ENCODE measurements at places on chromosomes 3 and 15. TPM values are rescaled to one million over a fixed set of nuclear protein-coding genes. Genes with fewer than 3 reads are reported as not detected.

Gene RASA2
- 9.8 TPM for polyA plus RNA-seq

Gene SEMA5B
- 22.3 TPM for polyA plus RNA-seq

Gene CERS3
- polyA plus RNA-seq = 1.5 TPM

Gene GMPS
- polyA plus RNA-seq = 41.3 TPM

Gene C3orf49
- polyA plus RNA-seq = 0.22 TPM

Gene GPR149
- 0.10 TPM for polyA plus RNA-seq

Gene CHRM5
- polyA plus RNA-seq = not detected

Gene GOLGA6L4
- polyA plus RNA-seq = 8.3 TPM

Gene IL20RB
- polyA plus RNA-seq = 1.3 TPM

Gene NOX5
- 0.24 TPM for polyA plus RNA-seq

Gene CSPG4
- 108 TPM for polyA plus RNA-seq

Gene ECE2
- not detected for polyA plus RNA-seq

Gene CFAP100
- 0.94 TPM for polyA plus RNA-seq

Gene LEKR1
- 0.61 TPM for polyA plus RNA-seq

Gene HDC
- polyA plus RNA-seq = 1.2 TPM

Gene GOLGA8K
- 1.9 TPM for polyA plus RNA-seq

Gene CSTA
- polyA plus RNA-seq = 0.25 TPM

Gene GRM7
- polyA plus RNA-seq = not detected

DNA sequence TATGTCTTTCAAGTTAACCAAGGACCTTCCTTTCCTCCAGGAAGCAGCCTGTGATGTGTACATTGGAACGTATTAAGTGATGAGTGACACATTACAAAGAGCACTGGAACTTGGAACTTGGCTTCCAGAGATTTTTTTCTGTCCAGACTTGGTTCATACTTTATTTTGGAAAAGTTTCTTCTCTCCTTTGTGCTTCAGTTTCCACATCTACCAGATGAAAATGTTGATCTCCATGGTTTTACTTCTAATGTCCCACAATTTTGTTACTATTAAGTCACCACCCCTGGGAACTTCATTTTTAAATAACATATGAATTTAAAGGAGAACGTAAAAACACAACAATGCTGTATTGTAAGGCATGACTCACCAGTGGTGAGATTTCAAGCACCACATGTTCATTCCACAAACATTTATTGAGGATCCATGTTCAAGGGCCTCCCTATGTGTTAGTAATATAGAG, 290.7 kb upstream of the LMCD1 start:
- no peak for DNase-seq

DNA sequence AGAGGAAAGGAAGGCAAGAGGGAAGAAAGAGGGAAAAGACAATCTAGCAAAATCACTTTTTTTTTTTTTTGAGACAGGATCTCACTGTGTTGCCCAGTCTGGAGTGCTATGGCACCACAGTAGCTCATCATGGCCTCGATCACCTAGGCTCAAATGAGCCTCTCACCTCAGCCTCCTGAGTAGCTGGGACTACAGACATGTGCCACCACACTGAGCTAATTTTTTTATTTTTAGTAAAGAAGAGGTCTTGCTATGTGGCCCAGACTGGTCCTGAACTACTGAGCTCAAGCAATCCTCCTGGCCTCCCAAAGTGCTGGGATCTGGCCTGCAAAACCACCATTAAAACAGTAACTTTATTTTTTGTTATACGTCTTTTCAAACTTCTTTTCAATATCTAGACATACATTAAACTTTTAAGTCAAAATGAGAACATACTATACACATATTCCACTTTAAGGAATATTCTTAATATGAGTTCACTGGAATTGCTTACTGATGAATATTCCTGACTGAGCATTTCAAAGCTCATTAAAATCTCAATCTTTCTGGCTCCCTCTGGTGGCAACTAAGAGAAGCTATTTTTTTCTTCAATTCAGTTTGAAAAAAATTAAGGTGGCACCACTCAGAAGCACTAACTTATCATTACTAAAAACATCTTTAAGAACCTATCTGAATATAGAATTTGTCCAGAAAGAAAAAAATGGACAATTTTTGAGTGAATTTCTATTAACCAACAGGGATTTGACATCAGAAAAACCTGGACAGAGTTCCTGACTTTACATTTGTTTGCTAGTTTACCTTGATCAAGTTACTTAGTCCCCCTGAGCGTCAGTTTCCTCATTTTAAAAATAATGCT, 40.9 kb downstream of the UACA start:
- DNase-seq = no peak

DNA sequence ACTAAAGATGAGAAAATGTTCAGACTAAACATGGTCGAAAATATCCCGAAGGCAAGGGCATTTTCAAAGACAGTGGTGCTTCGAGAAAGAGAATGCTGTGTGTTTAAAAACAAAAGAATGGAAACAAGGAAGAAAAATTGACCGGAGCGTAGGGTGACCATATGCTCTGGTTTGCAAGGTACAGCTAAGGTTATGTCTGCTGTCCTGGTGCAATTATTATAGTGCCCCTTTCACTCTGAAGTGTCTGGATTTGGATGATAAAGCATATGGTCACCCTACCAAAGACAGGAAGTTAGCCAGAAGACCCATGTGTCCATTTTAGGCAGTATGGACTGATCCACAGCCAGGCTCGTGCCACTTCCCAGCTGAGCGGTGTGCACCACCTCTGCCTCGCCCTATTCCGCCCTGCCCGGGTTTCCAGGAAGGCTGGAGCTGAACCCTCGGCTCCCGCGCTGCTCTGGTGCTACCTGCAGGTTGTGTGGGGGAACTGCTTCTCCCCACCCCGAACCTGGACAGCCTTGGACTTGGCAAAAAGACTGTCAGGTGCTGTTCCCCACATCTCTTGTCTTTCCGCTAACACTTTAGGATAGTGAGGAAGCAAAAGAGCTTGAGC, 25.2 kb downstream of the GOLGA6D start:
- DNase-seq = no peak

GRCh38 chr15:44298878-44299277, 10.4 kb downstream of the GOLM2 start:
- no peak for DNase-seq

DNA sequence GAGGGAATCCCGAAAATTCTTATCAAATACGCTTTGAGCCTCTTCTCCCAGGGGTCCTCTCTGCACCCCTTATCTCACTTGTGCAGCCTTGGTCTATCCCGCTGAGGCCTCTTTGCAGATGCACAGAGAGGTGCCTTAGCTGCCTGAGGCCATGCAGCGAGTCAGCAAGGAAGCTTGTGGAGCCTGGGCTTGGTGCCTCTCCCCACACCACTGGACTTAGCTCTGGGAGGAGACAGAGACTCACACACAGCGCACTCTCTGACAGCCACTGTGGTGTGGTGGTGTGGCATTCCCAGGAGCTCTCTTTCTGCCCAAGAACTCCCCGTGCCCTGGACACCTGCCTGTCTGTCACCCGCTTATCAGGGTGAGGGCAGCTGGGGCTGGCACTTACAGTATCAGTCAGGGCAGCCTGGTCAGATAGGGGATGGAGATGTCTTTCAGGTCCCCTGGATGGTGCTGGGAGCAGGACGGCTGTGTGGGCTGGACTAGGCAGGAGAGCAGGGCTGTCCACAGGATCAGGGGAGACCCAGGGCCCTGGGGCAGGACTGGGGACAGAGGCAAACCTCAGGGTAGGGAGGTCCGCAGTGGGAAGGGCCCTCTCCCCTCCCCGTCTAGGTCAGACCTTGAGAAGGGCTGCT, 10.2 kb upstream of the LINGO1 start:
- no peak for DNase-seq

DNA sequence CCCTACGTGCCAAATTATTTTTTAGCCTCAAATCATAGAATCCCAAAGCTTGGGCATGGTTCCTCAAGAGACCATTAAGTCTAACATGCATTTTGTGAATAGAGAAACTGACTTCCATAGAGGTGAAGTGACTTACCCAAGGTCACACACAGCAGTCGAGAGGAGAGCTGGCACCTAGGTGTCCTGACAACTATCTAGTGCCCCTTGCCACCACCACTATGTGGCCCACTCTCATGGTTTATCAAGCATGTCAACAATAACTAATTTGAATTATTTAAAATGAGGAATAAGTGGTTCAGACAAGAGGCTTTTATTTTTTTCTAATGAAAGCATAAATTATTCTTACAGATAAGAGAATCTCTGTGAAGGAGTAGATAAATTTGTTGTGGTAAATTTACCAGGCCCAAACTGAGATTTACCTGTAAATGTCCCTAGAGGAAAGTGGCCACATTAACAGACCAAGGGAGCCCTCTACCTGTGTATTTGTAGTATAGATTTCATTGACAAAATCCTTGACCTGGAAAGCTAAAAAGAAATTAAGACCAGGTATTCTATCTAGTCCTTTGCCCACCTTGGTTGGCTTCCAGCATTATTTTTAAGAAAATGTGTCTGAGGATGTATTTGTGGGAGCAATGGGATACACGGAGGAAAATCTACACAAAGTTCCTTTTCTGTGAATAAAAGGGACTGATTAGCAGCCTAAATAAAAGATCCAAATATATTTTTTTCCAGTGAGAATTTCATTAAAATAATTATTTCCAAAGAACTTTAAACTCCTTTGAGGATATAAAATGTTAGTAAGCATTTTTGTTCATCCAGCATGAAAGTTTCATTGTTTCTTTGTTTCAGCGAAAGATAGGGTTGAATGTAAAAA, 49.1 kb downstream of the IQCH start:
- no peak for DNase-seq

- DNase-seq = no peak
Observed at GRCh38 chr3:158731938-158732855, at the start of gene RARRES1. TSS of gene RARRES1 (minus strand) at chr3:158732457. CDS start at chr3:158732415, 42 bp downstream.

- DNase-seq = no peak
Observed at GRCh38 chr15:100761290-100761935, 118.2 kb upstream of the ALDH1A3 start.

DNA sequence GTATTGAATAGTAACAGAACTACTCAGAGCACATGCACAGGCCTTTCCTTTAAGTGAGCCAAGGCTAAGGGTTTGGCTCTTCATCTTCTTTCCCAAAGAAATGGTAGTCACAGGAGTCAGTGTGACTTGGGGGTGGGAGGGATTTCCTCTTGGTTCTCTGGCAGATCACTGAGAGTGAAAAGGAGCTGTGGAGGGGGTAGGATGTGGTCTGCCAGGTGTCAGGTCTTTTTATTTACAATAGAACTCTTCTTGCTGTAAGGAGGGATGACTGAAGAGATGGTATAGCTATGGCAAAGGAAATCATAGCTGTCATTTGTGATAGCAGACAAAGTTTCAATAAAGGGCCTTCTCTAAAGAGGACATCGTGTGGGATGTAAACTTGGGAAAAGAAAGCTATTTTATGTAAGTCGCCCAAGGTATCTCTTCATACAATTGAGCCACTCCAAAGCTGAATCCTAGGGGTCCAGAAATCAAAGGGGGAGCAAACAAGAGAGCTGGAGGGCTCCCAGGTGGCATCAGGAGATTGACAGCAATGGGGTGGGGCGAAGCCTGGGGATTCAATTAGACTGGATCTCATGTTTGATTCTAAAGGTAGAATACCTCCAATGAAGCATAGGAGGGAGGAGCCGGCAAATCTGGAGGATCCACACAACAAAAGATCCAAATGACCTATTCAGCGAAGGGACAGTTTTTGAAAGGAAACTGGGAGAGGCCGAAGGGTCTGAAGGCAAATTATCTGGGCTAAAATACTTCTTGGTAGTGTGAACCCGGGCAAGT, 20.0 kb upstream of the CHD2 start:
- no peak for DNase-seq

DNA sequence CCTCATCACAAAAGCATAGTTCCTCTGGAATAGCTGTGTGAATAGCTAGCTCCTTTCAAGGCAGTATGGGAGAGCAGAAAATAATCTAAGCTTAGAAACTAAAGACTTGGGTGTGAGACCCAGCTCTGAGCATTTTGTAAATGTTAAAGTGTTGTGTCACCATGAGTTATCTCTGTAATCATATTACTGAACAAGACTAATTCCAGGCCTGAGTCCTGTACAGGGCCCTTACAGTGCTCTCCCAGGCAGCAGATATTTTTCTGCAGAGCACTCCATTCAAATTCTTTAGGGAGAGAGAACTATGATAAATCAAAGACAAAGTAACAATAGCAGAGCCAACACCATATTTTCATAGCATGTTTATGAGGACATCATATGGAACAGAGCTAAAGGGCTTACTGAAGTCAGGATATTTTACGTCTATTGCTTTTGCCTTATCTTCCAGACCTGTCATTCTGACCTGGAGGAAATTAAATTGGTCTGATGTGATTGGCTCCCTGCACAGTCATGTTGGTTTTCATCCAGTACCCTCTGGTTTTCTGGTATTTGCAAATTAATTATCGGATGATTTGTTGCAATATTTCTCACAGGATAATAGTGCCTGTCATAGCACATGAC, 172.6 kb upstream of the PPP2R3A start:
- DNase-seq = no peak

GRCh38 chr3:58557491-58557890, 19.7 kb downstream of the FAM107A start:
- DNase-seq = no peak

DNA sequence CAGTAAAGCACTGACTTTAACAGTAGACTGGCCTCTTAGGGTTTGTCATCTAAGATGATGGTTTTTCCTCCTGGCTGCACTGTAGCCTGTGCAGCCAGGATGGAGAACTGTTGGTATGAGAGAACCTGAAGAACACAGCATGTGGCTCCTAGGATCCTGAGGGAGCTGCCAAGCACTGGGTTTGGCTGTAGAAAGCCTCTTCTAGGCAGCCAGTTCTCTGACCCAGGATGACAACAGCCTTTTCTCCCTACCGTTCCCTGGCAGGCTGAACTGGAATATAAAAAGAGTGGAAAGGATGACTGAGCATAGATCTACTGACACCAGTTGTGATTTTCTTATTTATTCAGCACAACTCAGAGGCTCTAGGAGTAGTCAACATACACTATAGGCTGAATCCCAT, 34.3 kb upstream of the MANF start:
- DNase-seq = no peak

- no peak for DNase-seq
Observed at GRCh38 chr3:102000620-102001209, 151.4 kb downstream of the NFKBIZ start.

- DNase-seq = no peak
Observed at GRCh38 chr15:91882858-91883586, 29.5 kb downstream of the SLCO3A1 start.

- DNase-seq = no peak
Observed at GRCh38 chr3:122403489-122403888, 12.4 kb downstream of the WDR5B start.

- DNase-seq = no peak
Observed at GRCh38 chr15:37926136-37926535, 8.3 kb upstream of the TMCO5A start.

DNA sequence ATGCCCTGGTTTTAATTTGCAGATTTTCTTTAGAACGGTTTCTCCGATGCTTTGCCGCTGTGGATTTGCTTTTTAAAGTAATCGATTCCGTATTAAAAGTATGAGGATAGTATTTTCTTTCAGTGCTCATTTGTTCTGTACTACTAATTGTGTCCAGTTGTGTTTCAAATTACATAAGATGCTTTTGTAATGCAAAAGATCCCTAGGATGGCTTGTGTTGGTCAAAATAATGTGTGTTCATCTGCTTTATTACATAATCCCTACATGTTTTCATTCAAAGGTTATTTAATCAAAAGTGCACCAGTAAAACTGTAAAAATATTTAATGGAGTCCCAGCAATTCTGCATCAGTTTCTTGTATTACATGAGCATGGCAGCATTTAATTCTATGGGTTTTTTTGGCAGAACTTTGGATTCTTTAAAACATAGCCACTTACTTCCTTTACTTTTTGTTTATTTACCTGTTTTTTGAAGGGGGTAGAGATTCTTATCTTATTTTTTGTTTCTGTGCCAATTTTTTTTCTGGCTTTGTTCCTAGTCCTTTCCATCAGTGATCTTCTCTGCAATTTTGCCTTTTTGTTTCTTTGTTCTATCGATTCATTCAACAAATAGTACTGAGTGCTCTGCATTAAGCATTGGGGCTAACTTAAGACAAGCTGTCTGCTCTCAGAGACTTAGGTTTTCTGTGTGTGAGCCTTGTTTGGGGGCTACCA, 352.8 kb downstream of the LRTM1 start:
- no peak for DNase-seq
